GM04503 (cell line): ENCODE measurements at places on chromosomes 5 and 9.

- no peak for DNase-seq
Observed at GRCh38 chr5:180389252-180390101, 36.3 kb upstream of the GFPT2 start.

DNA sequence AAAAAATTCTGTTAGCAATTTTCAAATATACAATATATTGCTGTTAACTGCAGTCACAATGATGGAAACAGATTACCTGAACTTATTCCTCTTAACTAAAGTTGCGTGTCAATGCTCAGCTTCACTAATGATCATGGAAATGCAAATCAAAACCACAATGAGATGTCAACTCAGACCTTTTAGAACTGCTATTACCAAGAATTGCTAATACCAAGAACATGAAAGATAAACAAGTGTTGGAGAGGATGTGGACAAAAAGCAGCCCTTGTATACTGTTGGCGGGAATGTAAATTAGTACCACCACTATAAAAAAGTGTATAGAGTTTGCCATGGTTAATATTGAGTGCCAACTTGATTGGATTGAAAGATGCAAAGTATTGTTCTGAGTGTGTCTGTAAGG lies 1409.7 kb upstream of the CDH18 start:
- DNase-seq = no peak

DNA sequence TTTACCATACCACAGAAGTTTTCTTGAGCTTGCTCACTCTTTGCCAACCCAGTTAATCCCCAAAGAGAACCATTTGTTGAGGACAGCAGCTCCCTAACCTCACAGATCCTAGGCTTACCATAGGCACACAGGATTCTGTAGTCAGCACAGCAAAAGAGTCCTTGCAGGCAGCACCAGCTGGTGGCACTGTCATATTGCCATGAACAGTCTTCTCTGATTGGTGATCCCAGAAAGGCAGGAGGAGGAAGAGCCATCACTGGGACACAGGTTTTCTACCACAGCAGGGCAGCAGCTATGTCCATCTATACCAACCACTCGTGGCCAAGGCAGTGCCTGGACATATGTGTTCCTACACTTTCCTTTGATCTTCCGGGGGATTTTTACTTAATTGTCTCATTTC lies 297.1 kb upstream of the CD180 start:
- DNase-seq = no peak

- no peak for DNase-seq
Observed at GRCh38 chr5:151240924-151241635, 11.9 kb upstream of the GM2A start.

- no peak for DNase-seq
Observed at GRCh38 chr5:111153483-111153882, 61.3 kb downstream of the WDR36 start.

- DNase-seq = no peak
Observed at GRCh38 chr9:22100626-22101025, 91.5 kb upstream of the CDKN2B start.

- no peak for DNase-seq
Observed at GRCh38 chr5:168062239-168062638, 229.2 kb upstream of the WWC1 start.

DNA sequence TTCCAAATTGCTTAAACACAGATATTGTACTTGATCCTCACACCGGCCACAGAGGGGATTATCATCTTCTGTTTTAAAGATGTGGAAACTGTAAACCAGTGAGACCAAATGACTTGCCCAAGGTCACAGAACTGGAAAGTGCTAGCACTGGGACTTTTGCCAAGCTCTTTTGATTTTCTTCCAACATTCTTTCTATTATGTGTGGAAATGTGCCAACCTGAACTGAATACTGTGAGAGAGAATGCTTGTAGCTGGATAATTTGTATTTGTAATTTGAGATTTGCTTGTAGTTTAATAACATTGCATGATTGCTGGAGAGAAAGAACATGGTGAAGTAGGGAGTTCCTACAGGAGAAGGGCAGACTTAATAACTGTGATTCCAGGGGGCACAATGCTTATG lies 977.9 kb upstream of the NUDT12 start:
- no peak for DNase-seq

- no peak for DNase-seq
Observed at GRCh38 chr5:138711811-138712210, 41.4 kb upstream of the CTNNA1 start.

DNA sequence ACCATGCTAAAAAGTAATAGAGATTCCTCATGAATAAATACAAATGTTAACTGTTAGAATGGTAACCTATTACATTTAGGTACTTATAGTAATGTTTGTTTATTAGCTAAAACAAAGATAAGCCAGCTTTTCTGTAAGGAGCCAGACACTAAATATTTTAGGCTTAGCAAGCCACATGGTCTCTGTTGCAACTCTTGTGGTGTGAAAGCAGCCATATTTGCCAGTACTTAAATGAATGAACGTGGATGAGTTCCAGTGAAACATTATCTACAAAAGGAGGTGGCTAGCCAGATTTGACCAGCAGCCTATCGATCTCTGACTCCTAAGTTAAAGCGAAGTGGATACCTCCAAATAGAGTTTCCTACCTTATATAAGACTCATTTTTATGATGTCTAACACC lies 331.6 kb downstream of the CDH12 start:
- no peak for DNase-seq

GRCh38 chr5:175658299-175659145 lies 651 bp downstream of the HRH2 start:
- DNase-seq = no peak

GRCh38 chr9:15150939-15151338 lies 156.1 kb downstream of the TTC39B start:
- DNase-seq = no peak

DNA sequence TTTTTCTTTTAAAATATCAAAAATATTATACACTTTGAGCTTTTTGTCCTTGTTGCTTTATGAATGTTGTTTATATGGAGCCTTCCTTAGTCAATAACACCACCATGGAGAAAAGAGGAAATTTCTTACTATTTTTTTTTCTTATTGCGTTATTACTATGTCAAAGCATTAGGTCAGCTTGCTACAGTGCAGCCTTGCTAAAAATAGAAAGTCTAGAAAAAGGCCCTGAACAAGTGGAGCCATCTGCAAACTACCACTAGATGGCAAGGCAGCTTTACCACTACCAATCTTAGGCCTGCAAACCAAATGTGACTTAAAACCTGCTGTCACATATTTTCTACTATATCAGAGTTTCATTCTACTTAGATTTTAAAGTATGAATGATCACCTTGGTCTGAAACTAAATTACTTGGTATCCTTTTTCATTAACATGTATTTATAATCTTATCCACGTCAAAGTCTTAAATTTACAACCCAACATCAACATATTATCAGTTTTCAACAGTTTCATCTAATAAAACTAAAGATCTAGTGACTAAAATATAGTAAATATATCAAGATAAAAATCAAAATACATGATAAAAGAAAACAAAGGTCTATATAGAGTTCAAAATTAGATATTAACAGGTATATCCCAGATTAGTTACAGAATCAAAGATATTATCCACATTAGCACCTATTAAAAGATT lies 113.1 kb upstream of the ACOT12 start:
- peak; percentile 56 for DNase-seq

DNA sequence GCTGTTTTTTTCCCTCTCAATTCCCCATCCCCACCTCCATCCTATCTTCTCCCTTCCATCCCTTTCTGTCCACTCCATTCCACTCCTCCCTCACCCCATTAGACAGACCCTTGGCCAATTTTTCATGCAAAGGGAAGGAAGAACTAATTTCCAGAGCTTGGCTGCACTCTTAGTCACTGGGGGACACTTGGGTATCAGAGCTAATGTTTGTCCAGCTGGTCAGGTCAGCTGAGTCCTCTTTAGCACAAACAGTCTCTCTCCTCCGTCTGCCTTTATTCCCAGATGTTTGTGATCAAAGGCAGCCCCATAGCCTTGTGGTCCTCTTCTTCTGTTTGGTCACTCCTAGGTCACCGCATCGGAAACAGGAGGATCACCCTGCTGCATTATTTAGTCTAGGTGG lies 148.5 kb downstream of the NMUR2 start:
- DNase-seq = no peak

GRCh38 chr5:5783021-5783420 lies 360.5 kb downstream of the ICE1 start:
- no peak for DNase-seq

- DNase-seq = no peak
Observed at GRCh38 chr5:186091-187041, 4.9 kb upstream of the LRRC14B start.

GRCh38 chr5:116492776-116493175 lies 81.8 kb downstream of the SEMA6A start:
- no peak for DNase-seq

GRCh38 chr9:34440017-34440416 lies 18.4 kb downstream of the FAM219A start:
- no peak for DNase-seq

DNA sequence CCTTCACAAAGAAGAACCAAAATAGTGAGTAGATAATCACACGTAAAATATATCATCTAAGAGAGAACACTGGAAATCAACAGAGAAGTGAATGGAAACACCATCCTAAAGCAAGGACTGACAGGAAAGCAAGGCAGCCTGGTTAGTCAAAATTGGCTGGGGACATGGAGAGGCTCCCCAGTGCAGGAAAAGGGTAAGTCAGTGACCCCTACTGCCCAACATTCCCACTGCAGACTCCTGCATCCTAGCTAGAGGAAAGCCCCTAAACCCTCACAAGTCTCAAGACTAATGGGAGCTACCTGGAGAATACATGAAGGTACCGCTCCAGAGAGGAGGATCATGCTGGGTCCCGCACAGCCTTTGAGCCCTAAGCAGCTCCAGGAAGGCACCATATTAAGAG lies 60.1 kb downstream of the ZDHHC21 start:
- no peak for DNase-seq

DNA sequence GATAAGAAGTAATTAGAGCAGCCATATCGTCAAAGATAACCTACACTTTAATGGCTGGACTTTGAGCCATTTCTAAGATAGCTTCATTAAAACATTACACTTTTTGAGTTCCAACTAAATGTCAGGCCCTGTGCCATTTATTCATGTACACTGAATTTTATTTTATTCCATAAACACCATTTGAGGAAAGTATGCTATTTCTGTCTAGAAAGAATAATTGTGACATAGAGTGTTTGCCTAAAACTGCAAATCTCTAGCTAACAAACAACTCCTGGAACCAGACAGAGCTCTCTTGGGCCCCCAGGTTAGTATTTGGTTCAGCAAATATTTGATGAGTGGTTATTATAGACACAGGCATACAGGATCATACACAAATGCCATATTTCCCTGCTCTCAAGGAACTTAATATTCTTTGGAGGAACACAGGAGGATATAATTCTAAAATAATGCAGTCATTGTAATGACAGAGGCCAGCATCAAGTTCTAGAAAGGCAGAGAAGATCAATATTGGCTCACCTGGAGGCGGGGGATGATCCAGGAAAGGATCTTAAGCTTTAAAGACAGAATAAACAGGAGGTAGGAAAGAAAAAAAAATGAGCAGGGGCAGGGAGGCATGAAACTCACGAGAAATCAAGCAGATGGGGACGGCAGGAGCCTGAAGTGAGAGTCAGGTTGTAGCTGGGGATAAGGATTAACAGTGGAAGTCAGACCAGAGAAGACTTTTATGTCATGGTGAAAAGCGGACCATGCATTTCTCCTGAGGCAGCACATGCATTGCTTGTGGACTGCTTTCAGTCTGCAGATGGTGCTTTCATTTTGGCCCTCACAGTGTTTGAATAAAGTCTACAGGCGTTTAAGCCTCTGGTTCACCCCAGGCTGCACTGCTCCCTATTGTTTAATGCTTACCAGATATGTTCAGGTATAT lies 127.7 kb downstream of the GCNT1 start:
- DNase-seq = no peak

DNA sequence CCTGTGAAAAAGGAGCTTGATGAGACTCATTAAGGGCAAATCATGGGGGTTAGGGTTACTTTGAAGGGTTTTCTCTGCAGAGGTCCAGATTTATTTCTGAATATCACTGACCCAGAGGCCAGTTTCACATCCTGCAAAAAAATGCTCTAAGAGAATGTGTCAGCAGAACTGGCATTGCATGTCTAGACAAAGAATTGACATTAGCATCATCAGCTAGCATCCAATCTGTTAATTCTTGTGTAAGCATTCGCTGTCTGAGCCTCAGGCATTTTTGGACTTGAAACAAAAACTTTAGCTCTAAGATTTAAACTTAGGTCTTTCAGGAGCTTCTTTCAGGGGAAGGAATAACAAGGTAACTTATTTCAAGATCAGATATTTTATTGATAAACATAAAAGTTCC lies 187.9 kb upstream of the ELL2 start:
- DNase-seq = no peak

GRCh38 chr9:80605793-80606192 lies 1034.0 kb downstream of the TLE4 start:
- no peak for DNase-seq

GRCh38 chr5:65886387-65886786 lies 40.0 kb upstream of the ERBIN start:
- DNase-seq = no peak

- no peak for DNase-seq
Observed at GRCh38 chr9:134373269-134373668, 47.0 kb downstream of the RXRA start.

GRCh38 chr9:134938346-134939079 lies 20.8 kb upstream of the FCN1 start:
- DNase-seq = no peak

DNA sequence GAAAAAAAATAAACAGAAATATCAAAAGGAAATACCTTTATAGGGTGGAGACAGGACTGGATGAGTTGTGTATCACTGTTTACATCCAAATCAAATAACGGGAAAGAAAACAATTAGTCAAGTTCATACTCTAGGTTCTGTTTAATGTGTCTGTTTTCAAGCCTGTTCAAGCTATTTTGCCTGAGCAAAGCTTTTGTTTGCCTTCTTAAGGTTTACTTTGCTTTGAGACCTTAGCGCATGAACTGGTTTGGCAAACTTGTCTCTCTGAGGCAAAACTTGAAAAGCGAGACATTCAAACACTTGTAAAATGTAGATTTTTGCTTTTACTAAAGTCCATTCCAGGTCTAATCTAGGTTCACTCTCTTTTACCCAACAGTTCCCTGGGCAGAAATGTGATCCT lies 174.1 kb upstream of the RFX3 start:
- DNase-seq = no peak

DNA sequence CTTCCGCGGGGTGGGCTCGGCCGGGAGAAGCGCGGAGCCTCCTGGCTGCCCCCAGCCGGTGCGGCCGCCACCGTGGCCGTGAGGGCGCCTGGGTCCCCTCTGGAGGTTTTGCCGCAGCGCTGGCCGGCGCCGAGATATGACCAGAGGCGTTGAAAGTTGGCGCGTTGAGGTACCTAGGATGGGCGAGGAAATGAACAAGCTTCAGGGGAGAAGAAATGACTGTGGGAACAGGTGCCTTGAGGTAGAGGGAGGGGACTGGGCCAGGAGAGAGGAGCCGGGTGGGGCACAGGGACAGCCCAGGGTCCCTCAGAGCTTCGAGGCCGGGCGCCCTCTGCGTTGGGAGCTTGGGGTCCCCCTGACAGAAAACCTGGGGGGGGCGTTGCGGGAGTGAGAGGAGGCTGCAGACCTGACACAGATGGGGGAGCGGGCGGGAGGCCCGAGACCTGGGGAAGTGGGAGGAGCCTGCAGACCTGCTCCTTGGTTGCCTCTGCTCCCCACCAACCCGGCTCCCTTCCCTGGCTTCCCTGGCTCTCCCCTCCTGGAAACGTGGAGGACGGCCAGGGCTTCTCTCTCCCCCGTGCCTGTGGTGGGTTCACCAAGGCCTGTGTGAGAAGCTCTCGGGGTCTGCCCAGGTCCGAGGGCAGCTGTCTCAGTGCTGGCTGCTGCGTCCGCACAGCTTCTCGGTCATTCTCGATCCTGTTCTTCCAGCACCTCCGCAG lies 14.2 kb downstream of the RABL6 start:
- DNase-seq = no peak

GRCh38 chr5:110086658-110087388 lies 397.1 kb downstream of the MAN2A1 start:
- DNase-seq = peak; percentile 58
